Liver (tissue), 10 donors: ENCODE measurements at places on chromosomes 11 and 22. TPM values are rescaled to one million over a fixed set of nuclear protein-coding genes. Genes with fewer than 3 reads are reported as not detected.

PKP3 gene
- 0.37 TPM for total RNA-seq

MAML2 gene
- total RNA-seq: 2.1 TPM

CEP57 gene
- 31.5 TPM for total RNA-seq

IGLL1 gene
- 17.4 TPM for total RNA-seq

CDKN1C gene
- 10.2 TPM for total RNA-seq

OR10D3 gene
- total RNA-seq: not detected

KLHL35 gene
- total RNA-seq: not detected

TCP11L1 gene
- total RNA-seq: 10.5 TPM

RIMBP3C gene
- total RNA-seq: 0.05 TPM

NCF4 gene
- total RNA-seq: 6.9 TPM

CHRNA10 gene
- 1.7 TPM for total RNA-seq

CFAP300 gene
- total RNA-seq: not detected

PLCB3 gene
- 8.5 TPM for total RNA-seq

CRYBB2 gene
- total RNA-seq: not detected

CCDC157 gene
- total RNA-seq: 1.4 TPM

FAT3 gene
- total RNA-seq: 1.3 TPM

BRD1 gene
- total RNA-seq: 20.7 TPM
